Adrenal gland (tissue), 19 donors: ENCODE measurements at places on chromosomes 5 and 9. TPM values are rescaled to one million over a fixed set of nuclear protein-coding genes. Genes with fewer than 3 reads are reported as not detected.

- H3K27ac ChIP-seq, result no peak overlapping the region
- DNase-seq, result no peak
- H3K36me3 ChIP-seq, result no peaks in the 10 kb centered on the region
- no peaks in the 10 kb centered on the region for H3K27me3 ChIP-seq
- H3K4me1 ChIP-seq, result no peaks in the 10 kb centered on the region
Measured at GRCh38 chr9:1156794-1157550, 106.8 kb downstream of the DMRT2 start.

GRCh38 chr5:133754575-133755169 lies 142.3 kb upstream of the FSTL4 start:
- H3K4me1 ChIP-seq, result no peaks in the 10 kb centered on the region
- H3K27me3 ChIP-seq, result no peaks in the 10 kb centered on the region

DNA sequence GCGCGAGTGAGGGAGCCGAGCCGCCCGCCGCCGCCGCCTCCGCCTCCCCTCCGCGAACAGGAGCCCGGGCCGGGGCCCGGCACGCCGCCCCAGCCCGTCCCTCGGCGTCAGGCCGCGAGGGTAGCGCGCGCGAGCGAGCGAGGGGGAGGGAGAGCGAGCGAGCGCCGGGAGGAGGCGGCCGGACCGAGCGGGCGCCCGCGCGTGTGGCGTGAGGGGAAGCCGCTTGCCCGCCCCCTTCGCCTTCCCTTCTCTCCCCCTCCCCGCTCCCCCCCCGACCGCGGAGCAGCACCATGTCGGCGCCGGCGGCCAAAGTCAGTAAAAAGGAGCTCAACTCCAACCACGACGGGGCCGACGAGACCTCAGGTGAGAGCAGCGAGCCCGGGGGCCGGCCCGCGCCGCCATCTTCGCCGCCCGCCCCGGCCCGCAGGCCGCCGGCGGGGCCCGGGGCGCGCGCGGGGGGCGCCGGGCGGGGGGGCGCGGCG lies 312 bp downstream of the SET start:
- H3K4me1 ChIP-seq, result peaks cover 26% of the 10 kb centered on the region
- DNase-seq, result peak; percentile 65
- no peaks in the 10 kb centered on the region for H3K36me3 ChIP-seq
- peak overlapping the region; percentile 87 for H3K27ac ChIP-seq
- H3K4me3 ChIP-seq, result peak overlapping the region; percentile 60
- no peaks in the 10 kb centered on the region for H3K27me3 ChIP-seq

- no peaks in the 10 kb centered on the region for H3K36me3 ChIP-seq
- no peak overlapping the region for H3K4me3 ChIP-seq
- no peak overlapping the region for H3K27ac ChIP-seq
- no peaks in the 10 kb centered on the region for H3K4me1 ChIP-seq
Measured at GRCh38 chr9:113631137-113631765, 167.7 kb downstream of the RGS3 start.

PHF24 gene
- 0.15 TPM for total RNA-seq

MED7 gene
- total RNA-seq, result 15.8 TPM

NUTM2G gene
- not detected for total RNA-seq

DNA sequence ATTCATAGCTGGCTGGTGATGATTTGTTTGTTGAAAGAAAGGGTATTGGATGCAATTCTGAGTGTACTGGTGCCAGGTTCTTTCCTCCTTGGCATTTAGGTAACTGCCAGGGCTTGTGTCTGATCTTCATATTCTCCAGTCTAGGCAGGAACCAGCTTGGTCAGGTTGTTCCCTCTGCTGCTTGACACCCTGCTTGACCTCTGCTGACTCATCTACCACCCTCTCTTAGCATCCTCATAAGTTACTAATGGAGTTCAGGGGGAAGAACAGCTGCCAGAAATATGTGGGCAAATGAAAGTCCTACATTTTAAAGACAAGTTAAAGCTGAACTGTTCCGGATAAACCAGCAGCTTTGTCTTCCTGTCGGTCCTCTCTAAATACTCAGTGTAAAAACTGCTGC lies 116.1 kb upstream of the TNC start:
- DNase-seq, result no peak
- no peaks in the 10 kb centered on the region for H3K4me1 ChIP-seq
- H3K4me3 ChIP-seq, result no peak overlapping the region
- H3K36me3 ChIP-seq, result no peaks in the 10 kb centered on the region

CFAP157 gene
- total RNA-seq, result 0.29 TPM

CNTNAP3 gene
- 2.9 TPM for total RNA-seq

GRCh38 chr9:92808726-92809451 lies 44.3 kb upstream of the BICD2 start:
- H3K27me3 ChIP-seq, result peaks cover 79% of the 10 kb centered on the region
- peak; percentile 64 for DNase-seq
- H3K4me1 ChIP-seq, result peaks cover 17% of the 10 kb centered on the region
- no peak overlapping the region for H3K27ac ChIP-seq

FBXO4 gene
- 16.7 TPM for total RNA-seq

C9orf153 gene
- not detected for total RNA-seq

- no peak overlapping the region for H3K4me3 ChIP-seq
- DNase-seq, result no peak
- H3K27ac ChIP-seq, result no peak overlapping the region
- H3K36me3 ChIP-seq, result no peaks in the 10 kb centered on the region
Measured at GRCh38 chr9:126216826-126217225, 109.8 kb upstream of the MVB12B start.

DNA sequence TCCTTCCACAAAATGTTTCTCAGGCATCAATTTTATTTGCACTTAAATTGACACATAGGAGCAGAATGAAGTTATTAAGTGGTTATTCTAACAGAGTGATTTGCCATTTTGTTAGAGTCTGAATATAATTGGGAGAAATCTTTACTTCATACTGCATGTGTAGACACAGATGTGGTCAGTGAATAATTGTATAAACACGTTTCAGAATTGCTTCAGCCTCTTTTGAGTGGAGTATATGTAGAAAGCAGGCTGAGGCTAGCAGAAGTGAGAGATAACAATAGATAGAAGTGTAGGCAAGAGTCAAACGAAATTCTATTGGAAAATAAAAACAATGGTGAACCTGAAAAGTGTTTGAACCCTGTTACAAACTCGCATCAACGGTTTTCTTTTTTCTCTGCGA lies 270.7 kb downstream of the TMEM167A start:
- H3K27ac ChIP-seq, result no peak overlapping the region
- no peaks in the 10 kb centered on the region for H3K36me3 ChIP-seq
- no peaks in the 10 kb centered on the region for H3K4me1 ChIP-seq
- DNase-seq, result no peak
- H3K4me3 ChIP-seq, result no peak overlapping the region

SLC36A2 gene
- total RNA-seq, result not detected

DNA sequence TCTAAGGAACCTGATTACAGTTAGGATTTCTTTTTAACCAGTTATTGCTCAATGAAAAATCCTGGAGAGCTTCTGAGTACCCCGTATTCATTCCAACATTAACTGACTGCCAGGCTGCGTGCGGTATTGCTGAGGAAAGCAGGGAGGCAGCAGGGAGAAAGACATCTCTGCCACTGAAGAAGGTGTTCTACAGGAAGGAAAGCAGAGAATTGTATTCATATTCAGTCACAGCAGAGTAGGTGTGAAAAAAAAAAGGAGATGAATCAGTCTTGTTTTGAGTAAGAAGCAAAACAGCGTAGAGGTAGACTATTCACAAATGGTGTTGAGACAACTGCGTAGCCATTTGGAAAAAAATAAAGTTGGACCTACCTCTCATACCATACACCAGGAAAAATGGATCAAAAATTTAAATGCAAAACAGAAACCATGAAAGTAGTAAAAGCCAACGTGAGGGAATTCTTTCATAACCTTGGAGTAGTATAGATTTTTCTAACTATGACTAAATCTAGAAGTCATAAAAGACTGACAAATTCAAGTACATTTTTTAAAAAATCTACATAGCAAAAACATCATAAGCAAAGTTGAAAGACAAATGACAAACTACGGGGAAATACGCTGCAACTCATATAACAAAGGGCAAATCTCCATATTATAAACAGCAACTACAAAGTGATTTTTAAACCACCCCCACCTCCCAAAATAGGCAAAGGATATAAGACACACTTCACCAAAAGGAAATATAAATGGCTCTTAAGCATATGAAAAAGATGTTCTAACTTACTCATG lies 9.9 kb upstream of the NR4A3 start:
- DNase-seq, result no peak
- no peak overlapping the region for H3K4me3 ChIP-seq
- no peaks in the 10 kb centered on the region for H3K27me3 ChIP-seq
- no peaks in the 10 kb centered on the region for H3K36me3 ChIP-seq
- H3K27ac ChIP-seq, result no peak overlapping the region
- H3K4me1 ChIP-seq, result peaks cover 16% of the 10 kb centered on the region

NUTM2F gene
- not detected for total RNA-seq

JAKMIP2 gene
- total RNA-seq, result 3.0 TPM

GRCh38 chr5:96645091-96645490 lies 17.1 kb upstream of the CAST start:
- no peak overlapping the region for H3K4me3 ChIP-seq
- H3K36me3 ChIP-seq, result no peaks in the 10 kb centered on the region
- no peaks in the 10 kb centered on the region for H3K4me1 ChIP-seq
- H3K27ac ChIP-seq, result no peak overlapping the region
- no peaks in the 10 kb centered on the region for H3K27me3 ChIP-seq

DNA sequence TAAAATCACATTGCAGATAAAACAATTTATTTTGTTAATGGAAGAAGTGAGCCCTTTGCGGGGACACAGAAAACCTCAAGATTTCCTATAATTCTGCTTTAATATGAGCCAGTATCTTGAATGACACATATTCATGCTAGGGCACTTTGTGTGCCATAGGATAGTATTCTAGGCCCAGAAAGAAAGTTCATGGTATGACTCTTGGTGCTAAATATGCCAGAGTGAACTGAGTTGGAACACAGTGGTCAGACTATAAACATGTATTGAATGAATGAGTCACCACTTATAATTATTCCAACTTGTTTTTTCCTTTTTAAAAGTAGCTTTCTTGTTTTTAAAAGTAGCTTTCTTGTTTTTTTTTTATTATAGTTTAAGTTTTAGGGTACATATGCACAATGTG lies 46.0 kb downstream of the ADAMTS19 start:
- no peak overlapping the region for H3K27ac ChIP-seq
- no peaks in the 10 kb centered on the region for H3K27me3 ChIP-seq
- no peaks in the 10 kb centered on the region for H3K36me3 ChIP-seq
- H3K4me3 ChIP-seq, result no peak overlapping the region

GRCh38 chr5:98780390-98780789 lies 6.9 kb downstream of the RGMB start:
- no peaks in the 10 kb centered on the region for H3K36me3 ChIP-seq
- no peak for DNase-seq
- no peak overlapping the region for H3K4me3 ChIP-seq
- no peaks in the 10 kb centered on the region for H3K27me3 ChIP-seq
- H3K27ac ChIP-seq, result no peak overlapping the region
- peaks cover 11% of the 10 kb centered on the region for H3K4me1 ChIP-seq

LCN1 gene
- not detected for total RNA-seq

- H3K27ac ChIP-seq, result no peak overlapping the region
- no peaks in the 10 kb centered on the region for H3K36me3 ChIP-seq
- no peaks in the 10 kb centered on the region for H3K4me1 ChIP-seq
- no peak overlapping the region for H3K4me3 ChIP-seq
Measured at GRCh38 chr9:94566550-94566949, 11.7 kb downstream of the PCAT7 start.

DNA sequence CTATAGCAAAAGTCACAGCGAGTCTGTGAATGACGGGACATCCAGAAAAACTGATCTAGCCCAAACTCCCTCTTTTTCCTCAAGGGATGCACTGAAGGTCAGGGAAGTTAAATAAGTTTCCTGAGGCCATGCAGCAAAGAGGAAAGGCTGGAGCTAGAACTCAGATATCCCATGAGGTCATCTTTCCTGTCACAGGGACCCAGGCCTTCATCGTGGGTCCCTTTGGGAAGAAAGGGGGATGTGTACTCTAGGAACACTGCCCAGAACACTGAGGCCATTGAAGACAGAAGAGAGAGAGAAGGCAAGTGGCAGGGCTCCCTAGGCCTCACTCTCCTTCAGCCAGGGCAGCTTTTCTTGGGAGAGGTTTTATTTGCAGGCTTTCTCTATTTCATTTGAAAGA lies 182.0 kb downstream of the EBF1 start:
- DNase-seq, result no peak
- no peak overlapping the region for H3K27ac ChIP-seq
- no peak overlapping the region for H3K4me3 ChIP-seq
- H3K36me3 ChIP-seq, result no peaks in the 10 kb centered on the region
- H3K27me3 ChIP-seq, result no peaks in the 10 kb centered on the region

GRCh38 chr9:115633104-115633503 lies 515.1 kb upstream of the TNC start:
- no peak overlapping the region for H3K27ac ChIP-seq
- H3K27me3 ChIP-seq, result no peaks in the 10 kb centered on the region
- no peaks in the 10 kb centered on the region for H3K36me3 ChIP-seq
- no peak for DNase-seq
- H3K4me3 ChIP-seq, result no peak overlapping the region

PCSK5 gene
- total RNA-seq, result 10.7 TPM

TAF1L gene
- total RNA-seq, result not detected

SLC6A19 gene
- total RNA-seq, result not detected

DNA sequence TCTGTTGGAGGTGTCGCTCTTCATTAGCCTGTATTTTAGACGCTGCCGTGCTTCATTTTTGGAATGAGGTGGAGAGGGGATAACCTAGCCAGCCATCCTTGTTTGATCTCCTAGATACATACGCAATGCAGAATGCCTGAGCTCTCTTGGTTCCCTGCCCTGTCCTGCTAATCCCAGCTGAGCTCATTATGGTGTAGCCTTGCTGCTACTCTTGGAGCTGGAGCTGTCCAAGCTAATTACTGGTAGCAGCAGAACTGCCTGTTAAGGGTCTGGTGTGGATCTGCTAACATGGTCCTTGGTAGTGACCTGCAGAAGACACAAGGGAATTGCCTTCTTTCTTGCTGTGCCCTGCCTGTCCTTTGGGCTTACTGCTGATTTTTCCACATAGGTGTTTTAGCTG lies 207.9 kb downstream of the CNTLN start:
- no peaks in the 10 kb centered on the region for H3K36me3 ChIP-seq
- H3K27ac ChIP-seq, result no peak overlapping the region
- no peak for DNase-seq
- H3K27me3 ChIP-seq, result no peaks in the 10 kb centered on the region

DNA sequence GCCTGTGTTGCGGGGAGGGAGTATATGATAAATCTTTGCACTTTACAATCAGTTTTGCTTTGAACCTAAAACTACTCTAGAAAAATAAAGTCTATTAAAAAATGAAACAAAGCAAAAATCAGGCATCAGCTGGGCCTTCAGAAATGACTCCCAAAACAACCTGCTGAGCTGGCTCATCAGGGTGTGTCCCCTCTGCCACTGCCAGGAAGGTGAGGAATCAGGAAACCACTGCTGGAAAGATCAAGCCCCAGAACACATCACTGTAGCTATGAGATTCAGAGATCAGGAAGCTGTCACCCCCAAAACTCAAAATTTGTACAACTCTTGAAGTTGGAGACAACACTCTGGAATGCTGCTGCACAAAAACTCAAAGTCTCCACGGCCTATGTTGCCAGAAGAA lies 40.5 kb upstream of the TBCA start:
- no peak overlapping the region for H3K27ac ChIP-seq
- no peaks in the 10 kb centered on the region for H3K36me3 ChIP-seq
- no peak overlapping the region for H3K4me3 ChIP-seq
- no peak for DNase-seq

- no peak overlapping the region for H3K4me3 ChIP-seq
- no peaks in the 10 kb centered on the region for H3K36me3 ChIP-seq
- H3K4me1 ChIP-seq, result no peaks in the 10 kb centered on the region
- H3K27ac ChIP-seq, result no peak overlapping the region
- DNase-seq, result no peak
Measured at GRCh38 chr5:50856401-50857119, 190.1 kb downstream of the PARP8 start.

- no peaks in the 10 kb centered on the region for H3K4me1 ChIP-seq
- H3K36me3 ChIP-seq, result no peaks in the 10 kb centered on the region
- DNase-seq, result no peak
- H3K4me3 ChIP-seq, result no peak overlapping the region
Measured at GRCh38 chr9:117044241-117044640, 357.1 kb downstream of the TRIM32 start.

BOD1 gene
- 55.1 TPM for total RNA-seq
